Testis (tissue), 5 donors: ENCODE measurements at places on chromosomes 1 and 21. TPM values are rescaled to one million over a fixed set of nuclear protein-coding genes. Genes with fewer than 3 reads are reported as not detected.

DNA sequence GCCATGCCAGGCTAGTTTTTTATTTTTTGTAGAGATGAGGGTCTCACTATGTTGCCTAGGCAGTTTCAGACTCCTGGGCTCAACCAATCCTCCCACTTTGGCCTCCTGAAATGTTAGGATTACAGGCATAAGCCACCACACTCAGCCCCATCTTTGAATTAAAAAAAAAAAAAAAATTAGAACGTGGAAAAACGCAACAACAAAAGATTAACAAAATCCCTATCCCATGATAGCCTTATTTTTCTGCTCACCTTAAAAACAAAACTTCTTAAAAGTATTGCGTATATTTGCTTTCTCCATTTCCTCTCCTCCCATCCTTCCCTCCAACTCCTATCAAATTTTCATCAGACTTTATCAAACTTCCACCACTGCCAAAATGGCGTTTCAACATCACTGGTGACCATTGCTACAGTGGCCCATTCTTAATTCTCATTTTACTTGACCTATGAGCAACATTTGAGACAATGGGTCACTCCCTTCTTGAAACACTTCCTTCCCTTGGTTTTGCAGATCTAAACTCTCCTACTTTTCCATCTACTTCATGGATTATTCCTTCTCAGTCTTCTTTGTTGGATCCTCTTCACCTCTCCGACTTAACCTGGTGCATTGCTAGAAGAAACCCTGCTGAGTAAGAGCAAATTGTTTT is 579 bp upstream of the ZNF684 start:
- no peaks in the 10 kb centered on the region for H3K4me1 ChIP-seq
- H3K27ac ChIP-seq, result peak overlapping the region; percentile 83
- DNase-seq, result no peak
- no peaks in the 10 kb centered on the region for H3K27me3 ChIP-seq
- H3K4me3 ChIP-seq, result peak overlapping the region; percentile 55

Gene ACADM
- polyA plus RNA-seq, result 67.9 TPM

DNA sequence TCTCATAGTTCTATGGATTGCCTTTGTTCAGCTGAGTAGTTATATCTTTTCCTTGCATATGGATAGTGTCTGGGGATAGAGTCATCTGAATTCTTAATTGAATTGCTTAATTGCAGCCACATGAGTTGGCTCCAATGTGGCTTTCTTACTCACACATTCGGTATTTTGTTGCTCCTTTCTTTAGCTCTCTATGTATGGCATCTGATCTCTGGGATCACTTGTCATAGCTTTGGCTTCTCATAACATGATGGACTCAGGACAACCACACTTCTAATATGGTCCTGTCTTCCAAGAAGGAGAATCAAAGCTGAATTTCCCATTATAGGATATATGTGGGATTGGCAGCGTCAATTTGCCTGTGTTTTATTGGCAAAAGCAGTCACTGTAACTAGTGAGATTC is 716.2 kb downstream of the NCAM2 start:
- DNase-seq, result no peak
- no peaks in the 10 kb centered on the region for H3K36me3 ChIP-seq
- H3K27ac ChIP-seq, result no peak overlapping the region
- no peak overlapping the region for H3K4me3 ChIP-seq
- peaks cover 7% of the 10 kb centered on the region for H3K4me1 ChIP-seq

DNA sequence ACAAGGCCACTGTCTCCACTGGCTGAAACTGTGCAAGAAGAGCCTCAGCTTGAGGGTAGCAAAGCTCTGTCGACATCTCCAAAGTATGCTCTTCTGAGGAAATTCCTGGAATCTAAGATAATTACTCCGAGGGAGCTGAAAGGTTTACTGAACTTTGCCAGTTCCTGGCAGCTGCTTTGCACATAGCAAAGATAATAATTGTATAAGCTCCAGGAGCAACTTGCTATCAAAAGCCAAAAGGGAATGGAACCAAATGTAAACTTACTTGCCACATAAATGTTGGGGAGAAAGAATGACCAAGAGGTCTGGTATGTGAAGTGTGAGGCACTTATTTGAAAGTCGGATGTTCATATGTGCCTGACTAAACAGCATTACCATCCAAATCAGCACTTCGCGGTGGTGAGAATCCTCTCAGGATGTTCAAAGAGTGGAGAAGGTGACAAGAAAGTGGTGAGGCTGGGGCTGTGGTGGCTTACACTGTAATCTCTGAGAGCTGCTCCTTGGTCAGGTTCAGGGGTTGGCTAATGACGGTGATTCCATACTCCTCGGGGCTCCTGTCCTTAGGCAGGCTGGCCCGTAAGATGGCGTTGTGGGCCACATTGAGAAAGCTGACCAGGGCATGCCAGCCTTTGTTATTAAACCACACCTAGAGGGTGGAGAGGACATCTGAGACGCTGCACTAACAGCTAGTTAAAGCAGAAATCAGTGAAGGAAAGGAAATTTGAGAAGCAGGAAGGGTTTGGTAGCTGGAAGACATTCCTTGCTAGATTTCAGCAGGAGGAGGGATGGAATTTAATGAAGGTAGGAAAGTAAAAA is 100.0 kb downstream of the ABCA4 start:
- peaks cover 6% of the 10 kb centered on the region for H3K4me1 ChIP-seq
- H3K4me3 ChIP-seq, result no peak overlapping the region
- H3K36me3 ChIP-seq, result no peaks in the 10 kb centered on the region
- no peaks in the 10 kb centered on the region for H3K27me3 ChIP-seq

Gene VCAM1
- 11.7 TPM for polyA plus RNA-seq

Gene OPN3
- 25.8 TPM for polyA plus RNA-seq

DNA sequence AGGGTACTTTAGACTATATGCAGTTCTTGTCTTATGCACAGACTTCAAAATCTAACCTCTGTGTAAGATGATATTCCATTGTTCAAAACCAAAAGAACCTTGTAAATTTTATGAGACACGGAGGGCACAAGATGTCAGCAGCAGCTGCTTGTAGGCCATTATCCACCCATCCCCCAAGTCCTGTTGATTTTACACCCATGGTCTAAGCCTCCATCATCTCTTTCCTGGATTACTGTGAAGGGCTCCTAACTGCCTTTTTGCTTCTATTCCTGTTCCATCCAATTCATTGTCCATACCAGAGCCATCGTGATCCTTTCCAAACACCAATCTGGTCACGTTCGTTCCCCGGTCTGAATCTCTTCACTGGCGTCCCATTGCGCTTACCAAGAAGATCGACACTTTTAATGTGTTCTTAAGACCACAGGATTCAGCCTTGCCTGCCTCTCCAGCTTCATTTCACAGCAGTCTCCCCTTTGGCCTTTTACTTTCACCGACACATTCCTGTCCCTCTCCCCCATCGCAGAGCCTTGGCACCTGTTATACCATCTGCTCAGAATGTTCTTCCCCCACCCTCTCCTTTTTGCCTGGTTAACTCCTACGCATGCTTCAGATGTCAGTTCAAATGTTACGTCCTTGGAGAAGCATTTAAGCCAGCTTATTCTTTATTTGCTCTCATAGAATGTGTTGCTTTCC is 107.3 kb upstream of the POU3F1 start:
- H3K27ac ChIP-seq, result no peak overlapping the region
- H3K4me3 ChIP-seq, result no peak overlapping the region
- no peaks in the 10 kb centered on the region for H3K4me1 ChIP-seq
- no peak for DNase-seq
- H3K36me3 ChIP-seq, result no peaks in the 10 kb centered on the region

Gene ZMYND12
- 122 TPM for polyA plus RNA-seq

Gene PADI2
- polyA plus RNA-seq, result 3.2 TPM

GRCh38 chr1:58460469-58460868 is 86.1 kb downstream of the OMA1 start:
- H3K4me3 ChIP-seq, result no peak overlapping the region
- H3K36me3 ChIP-seq, result no peaks in the 10 kb centered on the region
- no peak for DNase-seq
- no peaks in the 10 kb centered on the region for H3K4me1 ChIP-seq
- H3K27me3 ChIP-seq, result no peaks in the 10 kb centered on the region

DNA sequence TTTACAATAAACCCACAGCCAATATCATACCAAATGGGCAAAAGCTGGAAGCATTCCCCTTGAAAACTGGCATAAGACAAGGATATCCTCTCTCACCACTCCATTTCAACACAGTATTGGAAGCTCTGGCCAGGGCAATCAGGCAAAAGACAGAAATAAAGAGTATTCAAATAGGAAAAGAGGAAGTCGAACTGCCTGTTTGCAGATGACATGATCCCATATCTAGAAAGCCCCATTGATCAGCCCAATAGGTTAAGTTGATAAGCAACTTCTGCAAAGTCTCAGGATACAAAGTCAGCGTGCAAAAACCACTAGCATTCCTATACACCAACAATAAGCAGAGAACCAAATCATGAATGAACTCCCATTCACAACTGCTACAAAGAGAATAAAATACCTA is 235.5 kb downstream of the DPYD start:
- H3K27me3 ChIP-seq, result no peaks in the 10 kb centered on the region
- H3K27ac ChIP-seq, result no peak overlapping the region
- H3K4me3 ChIP-seq, result no peak overlapping the region
- H3K4me1 ChIP-seq, result no peaks in the 10 kb centered on the region
- no peaks in the 10 kb centered on the region for H3K36me3 ChIP-seq

- DNase-seq, result peak; percentile 24
- no peaks in the 10 kb centered on the region for H3K36me3 ChIP-seq
- no peaks in the 10 kb centered on the region for H3K27me3 ChIP-seq
- peaks cover 7% of the 10 kb centered on the region for H3K4me1 ChIP-seq
Observed at GRCh38 chr1:212413902-212414327, 771 bp downstream of the PACC1 start.

DNA sequence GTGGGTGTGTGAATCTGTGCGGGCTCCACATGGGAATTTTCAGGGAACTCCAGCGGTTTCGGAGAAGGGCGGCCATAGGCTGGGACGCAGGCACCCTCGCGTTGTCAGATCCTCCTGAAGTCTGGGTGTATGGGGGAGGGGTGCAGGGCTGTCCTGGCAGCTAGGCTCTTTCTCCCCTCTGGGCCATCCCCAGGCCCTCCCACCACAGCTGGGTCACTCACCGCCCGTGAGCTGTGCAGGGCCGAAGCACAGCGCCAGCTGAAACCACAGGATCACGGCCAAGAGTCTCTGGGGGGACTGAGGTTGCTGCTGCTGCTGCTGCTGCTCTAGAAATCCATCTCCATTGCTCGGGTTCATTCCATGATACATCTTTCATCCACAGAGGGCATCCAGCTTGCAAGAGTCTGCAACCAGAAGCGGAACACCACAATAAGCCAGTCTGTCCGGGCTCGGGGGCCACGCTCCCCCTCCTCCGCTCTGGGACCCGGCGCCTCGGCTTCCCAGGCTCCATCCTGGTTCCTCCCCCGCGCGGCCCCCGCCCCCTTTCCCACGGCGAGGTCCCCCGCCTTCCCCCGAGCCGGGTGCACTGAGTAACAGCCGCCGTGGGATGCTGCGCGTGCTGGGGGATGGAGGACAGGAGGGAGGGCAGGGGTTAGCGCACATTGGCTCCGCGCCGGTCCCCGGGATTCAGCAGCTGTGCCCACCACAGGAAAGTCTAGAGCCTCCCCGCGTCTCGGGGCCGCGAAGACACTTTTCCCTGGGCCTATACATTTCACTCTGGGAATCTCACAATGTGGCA is 720 bp downstream of the SUSD4 start:
- H3K4me1 ChIP-seq, result peaks cover 7% of the 10 kb centered on the region
- no peaks in the 10 kb centered on the region for H3K27me3 ChIP-seq
- DNase-seq, result peak; percentile 49
- peak overlapping the region; percentile 55 for H3K4me3 ChIP-seq
- no peaks in the 10 kb centered on the region for H3K36me3 ChIP-seq

DNA sequence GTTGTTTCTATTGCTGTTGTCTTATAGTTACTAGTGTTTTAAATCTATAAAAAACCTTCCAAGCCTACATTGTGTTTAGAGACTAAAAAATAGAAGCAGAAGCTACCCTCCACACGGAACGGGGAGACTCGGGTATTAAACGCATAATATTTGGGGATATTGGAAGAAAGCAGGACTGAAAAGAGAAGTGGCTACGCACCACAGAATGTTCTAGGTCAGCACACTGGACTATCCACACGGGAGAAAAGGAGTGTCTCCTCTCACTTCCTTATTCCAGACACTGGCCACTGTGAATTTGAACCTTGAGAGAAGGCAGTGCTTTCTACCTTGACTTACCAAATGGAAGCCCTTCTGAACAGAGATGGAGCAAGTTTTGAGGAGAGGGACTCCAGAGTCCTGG is 1.0 kb upstream of the OR10J4 start:
- no peaks in the 10 kb centered on the region for H3K27me3 ChIP-seq
- no peak overlapping the region for H3K4me3 ChIP-seq
- no peaks in the 10 kb centered on the region for H3K36me3 ChIP-seq
- DNase-seq, result no peak

Gene OR2T35
- polyA plus RNA-seq, result not detected

Gene PLEKHN1
- polyA plus RNA-seq, result 0.21 TPM

Gene TBX15
- 1.5 TPM for polyA plus RNA-seq

- no peaks in the 10 kb centered on the region for H3K27me3 ChIP-seq
- peaks cover 20% of the 10 kb centered on the region for H3K4me1 ChIP-seq
- no peak overlapping the region for H3K27ac ChIP-seq
- no peaks in the 10 kb centered on the region for H3K36me3 ChIP-seq
- no peak overlapping the region for H3K4me3 ChIP-seq
Observed at GRCh38 chr1:151984313-151984956, 9.2 kb downstream of the S100A10 start.

DNA sequence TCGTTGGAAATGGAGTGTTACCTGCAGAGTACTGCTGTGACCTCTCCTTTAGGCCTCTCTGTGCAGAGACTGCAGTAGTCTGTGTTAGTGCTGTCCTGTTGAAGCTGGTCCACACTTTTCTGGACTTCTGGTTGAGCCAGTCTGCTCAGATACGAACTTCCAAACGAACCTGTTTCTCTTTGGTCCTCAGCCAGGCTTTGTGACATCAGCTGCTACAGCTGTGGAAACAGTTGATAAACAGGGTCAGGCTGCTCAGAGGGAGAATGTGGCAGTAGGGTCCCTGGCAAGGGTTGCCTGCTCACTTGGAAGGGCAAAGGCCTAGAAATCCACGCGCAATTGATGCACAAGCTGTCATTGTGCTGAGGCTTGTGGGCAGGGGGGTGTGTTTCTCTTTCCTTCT is 98.8 kb downstream of the NOS1AP start:
- H3K27ac ChIP-seq, result no peak overlapping the region
- H3K4me3 ChIP-seq, result no peak overlapping the region
- H3K4me1 ChIP-seq, result peaks cover 7% of the 10 kb centered on the region
- no peaks in the 10 kb centered on the region for H3K27me3 ChIP-seq
- no peaks in the 10 kb centered on the region for H3K36me3 ChIP-seq
